Iris pigment epithelial cell (primary cell): ENCODE measurements at places on chromosomes 4 and X.
A peak's percentile ranks its signal among the peaks of the same experiment; 100 is the strongest.

DNA sequence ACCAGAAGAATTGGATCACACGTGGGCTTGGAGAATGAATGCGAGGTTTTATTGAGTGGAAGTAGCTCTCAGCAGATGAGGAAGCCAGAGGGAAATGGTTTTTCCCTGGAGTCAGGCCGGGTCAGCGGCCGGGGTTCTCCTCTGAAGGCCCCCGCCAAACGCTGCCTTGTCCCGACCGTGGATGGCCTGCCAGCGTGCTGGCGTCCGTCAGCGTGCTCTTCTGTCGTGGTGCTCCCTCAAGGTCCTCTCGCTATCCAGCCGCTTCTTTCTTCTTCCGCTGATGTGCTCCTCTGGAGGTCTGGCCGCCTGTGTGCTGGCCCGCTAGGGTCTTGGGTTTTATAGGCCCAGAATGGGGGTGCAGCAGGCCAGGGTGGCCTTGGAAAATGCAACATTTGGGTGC, 632.2 kb downstream of the TRAM1L1 start:
- no peak for DNase-seq

GRCh38 chrX:145630806-145631435, 186.7 kb upstream of the SLITRK2 start:
- DNase-seq: no peak

GRCh38 chr4:149999485-150000074, 78.7 kb upstream of the DCLK2 start:
- peak; percentile 83 for DNase-seq

DNA sequence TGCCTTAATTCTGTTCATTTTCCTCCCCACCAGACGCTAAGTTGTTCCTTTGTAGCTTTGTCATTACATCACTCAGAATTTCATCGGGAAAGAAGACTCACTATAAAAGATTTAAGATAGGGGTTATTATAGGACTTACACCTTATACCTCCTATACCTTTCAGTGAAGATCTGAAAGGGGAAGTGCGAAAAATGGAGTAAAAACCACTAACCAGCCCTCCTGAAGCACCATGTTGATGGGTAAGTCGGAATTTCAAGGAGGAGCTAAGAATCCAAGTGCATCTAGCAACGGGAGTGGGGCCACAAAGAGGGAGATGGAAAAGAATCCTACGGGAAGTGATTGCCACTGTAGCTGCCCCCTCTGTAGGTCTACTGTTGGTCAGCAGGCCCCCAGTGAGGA, 119.1 kb upstream of the H2AZ1 start:
- no peak for DNase-seq

GRCh38 chr4:14862891-14863290, 139.4 kb upstream of the CPEB2 start:
- DNase-seq: no peak

DNA sequence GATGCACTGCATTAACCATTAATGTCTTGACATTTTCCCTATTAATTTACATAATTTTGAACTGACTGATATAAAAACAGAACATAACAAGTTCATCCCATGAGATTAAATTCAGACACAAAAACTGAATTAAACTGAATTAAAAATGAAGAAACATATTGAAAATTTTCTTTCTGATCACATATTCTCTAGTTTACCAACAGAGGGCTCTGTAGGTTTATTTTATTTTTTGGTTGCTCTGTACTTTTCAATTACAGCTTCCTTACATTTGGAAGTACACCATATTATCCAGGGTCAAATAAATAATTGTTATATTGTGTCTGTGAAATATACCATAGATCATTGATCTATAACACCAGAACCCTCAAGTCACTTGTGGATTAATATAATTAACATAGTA, 27.3 kb upstream of the CT83 start:
- no peak for DNase-seq

DNA sequence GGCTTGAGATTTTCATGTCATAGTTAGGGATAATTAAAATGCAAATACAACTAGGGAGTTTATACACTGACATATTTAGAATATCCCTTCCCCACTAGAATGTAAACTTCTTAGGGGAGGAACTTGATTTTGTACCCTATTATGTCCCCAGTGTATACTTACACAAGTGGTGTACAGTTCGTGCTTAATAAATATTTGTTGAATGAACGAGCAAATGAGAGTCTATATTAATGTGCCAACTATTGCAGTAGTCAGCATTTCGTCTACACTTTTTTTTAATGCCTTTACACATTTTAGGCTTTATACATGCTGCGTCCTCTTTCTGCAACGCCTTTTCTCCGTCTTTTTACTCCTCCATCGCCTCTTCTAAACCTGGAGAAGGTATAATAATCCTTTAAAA, 8.4 kb upstream of the MOB1B start:
- no peak for DNase-seq

- DNase-seq: no peak
These were observed 263.0 kb upstream of the RPS6KA3 start for GRCh38 chrX:20529711-20530110.

DNA sequence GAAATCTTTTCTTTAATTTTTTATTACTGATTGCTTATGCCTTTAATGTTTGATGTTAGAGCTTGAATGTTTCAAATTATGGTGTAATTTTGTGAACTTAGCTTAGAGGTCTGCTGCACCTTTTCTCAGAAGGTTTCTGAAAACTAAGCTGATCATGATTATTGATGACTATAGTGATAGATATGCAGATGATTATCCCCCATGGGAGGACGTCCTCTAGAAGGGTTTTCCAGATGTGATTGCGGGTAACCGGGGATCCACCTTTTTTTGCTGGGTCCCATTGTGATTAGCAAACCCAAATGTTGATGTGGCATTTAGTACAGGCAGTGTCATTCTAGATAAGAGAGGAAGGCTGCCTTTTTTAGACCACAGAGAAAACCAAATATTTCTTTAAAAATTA, 272.9 kb downstream of the FBXO8 start:
- DNase-seq: no peak

GRCh38 chr4:123398853-123399626, 2.4 kb downstream of the SPRY1 start:
- DNase-seq: peak; percentile 86

- no peak for DNase-seq
These were observed 53.4 kb downstream of the GABRB1 start for GRCh38 chr4:47084795-47085194.

DNA sequence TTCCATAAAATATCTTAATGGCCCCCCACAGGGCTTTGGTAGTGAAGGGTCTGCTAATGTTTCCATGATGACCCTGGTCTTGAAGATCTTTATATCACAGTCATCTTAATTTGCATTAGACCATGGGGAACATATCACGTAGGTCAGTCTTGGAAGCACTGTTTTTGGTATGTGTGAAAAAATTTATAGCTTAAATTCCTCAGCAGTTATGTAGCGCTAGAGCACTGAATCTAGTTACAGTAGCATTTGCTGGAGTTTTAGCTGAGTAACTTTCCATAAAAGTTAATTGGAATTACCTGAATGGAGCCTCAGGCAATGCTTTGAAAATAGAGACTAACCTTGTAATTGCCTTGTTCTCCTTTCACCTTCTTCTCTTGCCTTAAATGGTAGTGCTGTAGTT, 648.8 kb downstream of the IQCM start:
- DNase-seq: peak; percentile 28

DNA sequence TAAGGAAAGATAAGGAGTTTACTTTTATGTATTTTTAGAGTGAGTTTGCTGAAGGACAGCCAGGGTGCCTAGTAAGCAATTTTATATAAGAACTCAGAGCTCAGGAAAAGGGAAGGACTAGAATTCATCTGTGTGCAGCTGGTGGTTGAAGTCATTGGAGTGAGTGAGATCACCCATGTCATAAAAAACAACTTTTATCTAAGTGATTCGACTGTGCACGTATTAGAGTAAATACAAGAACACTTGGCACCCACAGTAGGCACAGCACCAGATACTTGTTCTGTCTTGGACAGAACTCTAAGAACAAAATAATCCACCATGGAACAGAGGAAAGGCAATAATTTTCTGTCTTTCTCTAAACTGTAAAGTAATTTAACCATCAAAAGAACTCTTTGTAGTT, 31.6 kb downstream of the SYNPO2 start:
- peak; percentile 51 for DNase-seq

DNA sequence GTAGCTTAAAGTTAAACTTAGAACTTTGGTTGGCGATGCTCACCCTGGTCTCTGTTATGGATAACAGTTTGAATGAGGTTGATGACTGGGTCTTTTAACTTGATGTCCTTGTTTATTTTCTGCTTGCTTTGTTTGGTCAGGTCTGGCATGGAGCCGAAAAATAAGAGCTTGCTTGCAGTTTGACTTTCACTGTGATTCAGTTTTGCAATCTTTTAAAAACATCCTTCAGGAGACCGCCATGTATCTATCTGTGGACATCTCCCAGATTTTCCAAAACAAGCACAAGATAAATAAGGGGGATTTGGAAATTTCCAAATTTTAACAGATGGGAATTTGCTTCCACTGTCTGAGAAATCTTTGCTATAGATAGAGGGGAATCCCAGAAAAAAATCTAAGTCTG, 246.7 kb downstream of the PALLD start:
- DNase-seq: peak; percentile 94

GRCh38 chr4:69718396-69719271, 41.8 kb downstream of the SULT1B1 start:
- DNase-seq: peak; percentile 65

- DNase-seq: no peak
These were observed 173.5 kb downstream of the ASMT start for GRCh38 chrX:1788300-1788911.

DNA sequence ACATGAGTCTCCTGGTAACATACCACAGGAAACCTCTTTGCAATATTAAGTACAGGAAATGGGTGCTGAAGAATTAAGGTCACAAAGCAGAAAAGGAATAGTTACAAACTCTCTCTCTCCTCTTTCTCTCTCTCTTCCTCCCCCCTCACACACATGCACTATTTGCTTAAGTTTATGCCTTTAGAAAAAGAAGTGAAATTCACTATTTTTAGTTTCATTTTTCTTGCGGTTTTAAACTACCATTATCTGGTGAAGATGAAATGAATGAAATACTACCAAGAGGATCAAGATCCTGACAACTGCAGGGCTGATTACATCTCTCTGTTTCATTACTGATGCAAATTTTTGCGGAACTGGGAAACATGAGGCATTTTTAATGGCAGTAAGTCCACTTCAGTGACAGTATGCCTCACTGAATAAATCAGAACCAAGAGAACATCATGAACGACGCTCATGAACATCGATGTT, 64.3 kb upstream of the FTHL17 start:
- no peak for DNase-seq
